ENCODE measurements at places on chromosomes 12 and 14. TPM values are rescaled to one million over a fixed set of nuclear protein-coding genes. Genes with fewer than 3 reads are reported as not detected.

DNA sequence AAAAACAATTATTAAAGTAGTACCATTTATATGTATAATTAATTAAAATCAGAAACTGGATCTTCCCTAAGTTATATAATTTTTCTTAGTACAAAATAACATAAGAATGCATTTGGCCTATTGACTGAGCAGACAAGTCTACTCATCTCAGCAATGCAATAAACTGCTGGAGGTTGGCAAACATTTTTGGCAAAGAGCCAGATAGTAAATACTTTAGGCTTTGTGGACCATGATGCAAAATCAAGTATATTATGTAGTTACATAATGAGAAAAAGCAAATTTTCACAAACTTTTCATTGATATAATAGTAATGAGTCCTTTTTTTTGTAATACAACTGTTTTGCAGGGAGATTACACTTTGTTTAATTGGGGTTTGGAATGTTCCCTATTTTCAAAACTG is 30.9 kb downstream of the ERGIC2 start:
- no peak overlapping the region for H3K4me3 ChIP-seq
- H3K27me3 ChIP-seq: no peaks in the 10 kb centered on the region
- H3K27ac ChIP-seq: no peak overlapping the region
- no peak for DNase-seq
- H3K36me3 ChIP-seq: no peaks in the 10 kb centered on the region

- no peak for DNase-seq
- H3K27ac ChIP-seq: no peak overlapping the region
- H3K36me3 ChIP-seq: no peaks in the 10 kb centered on the region
Measured at GRCh38 chr12:25699454-25699853, 146.4 kb upstream of the LMNTD1 start.

DNA sequence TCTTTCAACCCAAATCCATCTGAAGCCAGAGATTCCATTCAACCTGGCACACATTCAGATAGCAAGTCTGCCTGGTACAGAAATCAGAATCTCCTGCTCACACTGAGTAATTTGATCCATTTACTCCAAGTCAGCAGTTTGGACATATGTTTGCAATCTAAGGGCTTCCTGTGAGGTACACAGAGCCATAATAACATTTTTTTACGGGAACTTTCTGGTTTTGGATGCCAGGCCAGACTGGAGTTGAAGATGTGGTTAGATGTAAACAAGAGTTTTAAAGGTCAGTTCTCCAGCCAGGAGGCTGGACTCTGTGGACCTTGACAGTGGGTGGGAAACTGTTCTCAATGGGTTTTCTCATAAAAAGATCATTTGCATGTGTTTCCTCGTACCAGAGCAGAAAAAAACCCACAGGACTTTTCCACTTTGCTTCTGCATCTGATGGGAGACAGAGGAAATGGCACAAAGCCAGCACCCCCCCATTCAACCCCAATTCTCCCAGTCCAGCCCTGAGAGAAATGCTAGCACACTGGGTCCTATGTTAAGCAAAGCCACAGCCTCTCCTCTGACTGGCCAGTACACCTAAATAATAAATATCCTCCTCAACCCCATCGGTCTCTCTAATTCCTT is 17.7 kb upstream of the TSPAN11 start:
- H3K36me3 ChIP-seq: no peaks in the 10 kb centered on the region
- DNase-seq: no peak
- no peaks in the 10 kb centered on the region for H3K4me1 ChIP-seq
- no peaks in the 10 kb centered on the region for H3K27me3 ChIP-seq
- no peak overlapping the region for H3K27ac ChIP-seq

GRCh38 chr14:57988445-57988844 is 122.6 kb upstream of the SLC35F4 start:
- H3K27ac ChIP-seq: no peak overlapping the region
- no peaks in the 10 kb centered on the region for H3K27me3 ChIP-seq
- H3K4me3 ChIP-seq: no peak overlapping the region
- no peak for DNase-seq
- no peaks in the 10 kb centered on the region for H3K4me1 ChIP-seq
- no peaks in the 10 kb centered on the region for H3K36me3 ChIP-seq

DNA sequence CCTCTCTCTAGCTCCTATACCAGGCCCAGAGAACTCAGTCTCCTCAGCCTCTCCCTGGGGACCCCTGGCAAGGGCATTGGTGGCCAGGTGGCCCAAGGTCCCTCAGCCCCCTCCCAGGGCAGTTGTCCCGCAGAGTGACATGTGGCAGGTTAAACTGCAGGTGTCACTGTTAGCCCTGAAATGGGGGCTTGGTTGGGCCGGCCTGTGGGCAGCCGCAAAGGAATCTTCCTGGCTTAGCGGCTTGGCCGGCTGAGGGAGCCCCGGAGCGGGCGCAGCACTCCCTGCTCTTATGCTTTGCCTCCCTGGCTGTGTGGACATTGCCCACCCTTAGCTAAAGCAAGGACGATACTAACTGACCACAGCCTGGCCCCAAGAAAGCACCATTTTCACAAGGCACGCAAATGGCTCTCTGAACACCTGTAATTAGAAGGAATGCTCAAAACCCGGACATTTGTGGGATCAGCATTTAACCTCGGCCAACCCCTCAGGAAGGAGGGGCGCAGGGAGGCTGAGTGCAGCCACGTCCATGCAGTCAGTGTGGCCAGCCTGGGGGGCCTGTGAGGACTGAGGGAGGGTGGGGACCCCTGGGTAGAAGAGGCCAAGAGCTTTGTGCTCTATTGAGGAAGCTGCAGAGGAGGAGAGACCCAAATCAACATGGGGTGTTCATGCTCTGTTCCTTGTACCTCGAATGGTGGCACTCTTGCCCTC is 82.2 kb downstream of the PAPOLA start:
- no peak for DNase-seq
- no peak overlapping the region for H3K4me3 ChIP-seq
- H3K36me3 ChIP-seq: no peaks in the 10 kb centered on the region
- no peaks in the 10 kb centered on the region for H3K4me1 ChIP-seq

- no peak for DNase-seq
- no peak overlapping the region for H3K4me3 ChIP-seq
Measured at GRCh38 chr14:100822532-100823296, 3.2 kb upstream of the MEG3 start.

- no peak overlapping the region for H3K27ac ChIP-seq
- no peak for DNase-seq
- peak overlapping the region; percentile 99 for H3K4me3 ChIP-seq
- H3K27me3 ChIP-seq: no peaks in the 10 kb centered on the region
- peaks cover 37% of the 10 kb centered on the region for H3K4me1 ChIP-seq
- no peaks in the 10 kb centered on the region for H3K36me3 ChIP-seq
Measured at GRCh38 chr12:122979908-122980182, 636 bp upstream of the ARL6IP4 start.

GRCh38 chr12:116299064-116299463 is 21.6 kb upstream of the MED13L start:
- H3K36me3 ChIP-seq: no peaks in the 10 kb centered on the region
- no peak overlapping the region for H3K4me3 ChIP-seq
- DNase-seq: no peak
- no peaks in the 10 kb centered on the region for H3K4me1 ChIP-seq
- no peaks in the 10 kb centered on the region for H3K27me3 ChIP-seq
- H3K27ac ChIP-seq: peak overlapping the region; percentile 38

GRCh38 chr12:111311011-111311410 is 57.9 kb downstream of the PHETA1 start:
- no peak overlapping the region for H3K4me3 ChIP-seq
- H3K4me1 ChIP-seq: no peaks in the 10 kb centered on the region
- H3K27me3 ChIP-seq: peaks cover 12% of the 10 kb centered on the region
- DNase-seq: no peak

- H3K36me3 ChIP-seq: no peaks in the 10 kb centered on the region
- H3K27ac ChIP-seq: peak overlapping the region; percentile 8
- no peak overlapping the region for H3K4me3 ChIP-seq
- no peaks in the 10 kb centered on the region for H3K4me1 ChIP-seq
- no peak for DNase-seq
- H3K27me3 ChIP-seq: no peaks in the 10 kb centered on the region
Measured at GRCh38 chr12:128338386-128339125, 71.6 kb downstream of the TMEM132C start.

GRCh38 chr14:55927028-55927427 is 191.2 kb upstream of the PELI2 start:
- no peak overlapping the region for H3K4me3 ChIP-seq
- DNase-seq: no peak
- no peaks in the 10 kb centered on the region for H3K27me3 ChIP-seq
- H3K27ac ChIP-seq: no peak overlapping the region

GRCh38 chr12:113898466-113898865 is 67.7 kb downstream of the RBM19 start:
- no peaks in the 10 kb centered on the region for H3K27me3 ChIP-seq
- H3K27ac ChIP-seq: no peak overlapping the region
- no peak for DNase-seq
- H3K4me3 ChIP-seq: no peak overlapping the region
- no peaks in the 10 kb centered on the region for H3K4me1 ChIP-seq

- no peak overlapping the region for H3K27ac ChIP-seq
- H3K4me1 ChIP-seq: no peaks in the 10 kb centered on the region
- no peaks in the 10 kb centered on the region for H3K27me3 ChIP-seq
- H3K4me3 ChIP-seq: peak overlapping the region; percentile 47
- no peaks in the 10 kb centered on the region for H3K36me3 ChIP-seq
Measured at GRCh38 chr14:71586131-71586897, 345.9 kb upstream of the RGS6 start.

GRCh38 chr14:97705976-97706375 is 908.8 kb downstream of the VRK1 start:
- no peaks in the 10 kb centered on the region for H3K4me1 ChIP-seq
- H3K36me3 ChIP-seq: no peaks in the 10 kb centered on the region
- no peak for DNase-seq
- no peak overlapping the region for H3K4me3 ChIP-seq

- H3K4me3 ChIP-seq: no peak overlapping the region
- H3K27ac ChIP-seq: no peak overlapping the region
- no peaks in the 10 kb centered on the region for H3K4me1 ChIP-seq
- no peak for DNase-seq
Measured at GRCh38 chr12:119885549-119885948, 8.4 kb upstream of the CIT start.

GRCh38 chr12:62256408-62257096 is 3.7 kb upstream of the USP15 start:
- H3K27ac ChIP-seq: no peak overlapping the region
- no peaks in the 10 kb centered on the region for H3K36me3 ChIP-seq
- no peak overlapping the region for H3K4me3 ChIP-seq
- DNase-seq: no peak

DNA sequence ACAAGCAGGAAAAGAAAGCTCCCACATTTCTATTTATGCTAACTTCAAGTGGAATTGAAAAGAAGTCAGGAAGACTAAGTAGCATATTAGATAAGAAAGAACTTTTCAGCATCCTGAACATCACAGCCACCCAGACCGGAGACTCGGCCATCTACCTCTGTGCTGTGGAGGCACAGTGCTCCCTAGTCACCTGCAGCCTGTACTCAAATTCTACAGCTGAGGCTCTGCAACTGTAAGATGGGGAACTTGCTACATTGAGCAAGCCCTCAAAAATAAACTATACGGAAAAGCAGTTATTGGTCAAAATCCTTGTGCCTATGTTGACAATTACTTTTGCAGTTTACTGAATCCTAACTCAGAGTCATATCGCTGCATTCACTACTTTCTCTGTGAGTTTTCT is 361.9 kb downstream of the DAD1 start:
- H3K4me3 ChIP-seq: no peak overlapping the region
- H3K27me3 ChIP-seq: no peaks in the 10 kb centered on the region
- DNase-seq: no peak
- no peaks in the 10 kb centered on the region for H3K4me1 ChIP-seq

- H3K4me3 ChIP-seq: no peak overlapping the region
- DNase-seq: no peak
- H3K36me3 ChIP-seq: no peaks in the 10 kb centered on the region
Measured at GRCh38 chr12:49515266-49515665, 23.6 kb upstream of the KCNH3 start.

DNA sequence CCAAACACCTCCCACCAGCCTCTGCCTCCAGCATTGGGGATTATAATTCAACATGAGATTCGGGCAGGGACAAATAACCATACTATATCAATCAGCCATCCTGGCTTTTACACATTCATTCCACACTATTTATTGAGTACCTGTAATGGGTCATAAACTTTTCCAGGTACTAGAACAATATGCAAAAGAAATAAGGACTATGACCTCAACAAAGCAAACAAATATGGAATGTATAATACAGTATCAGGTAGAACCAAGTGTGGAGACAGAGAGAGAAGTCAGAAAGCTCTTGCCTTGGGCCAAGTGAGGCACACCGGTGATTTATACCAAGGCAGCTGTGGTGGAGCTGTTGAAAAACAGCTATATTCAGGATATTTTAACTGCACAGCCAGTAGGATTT is 116.3 kb downstream of the TSPAN8 start:
- H3K27ac ChIP-seq: no peak overlapping the region
- H3K27me3 ChIP-seq: no peaks in the 10 kb centered on the region
- no peaks in the 10 kb centered on the region for H3K4me1 ChIP-seq
- H3K4me3 ChIP-seq: no peak overlapping the region

DNA sequence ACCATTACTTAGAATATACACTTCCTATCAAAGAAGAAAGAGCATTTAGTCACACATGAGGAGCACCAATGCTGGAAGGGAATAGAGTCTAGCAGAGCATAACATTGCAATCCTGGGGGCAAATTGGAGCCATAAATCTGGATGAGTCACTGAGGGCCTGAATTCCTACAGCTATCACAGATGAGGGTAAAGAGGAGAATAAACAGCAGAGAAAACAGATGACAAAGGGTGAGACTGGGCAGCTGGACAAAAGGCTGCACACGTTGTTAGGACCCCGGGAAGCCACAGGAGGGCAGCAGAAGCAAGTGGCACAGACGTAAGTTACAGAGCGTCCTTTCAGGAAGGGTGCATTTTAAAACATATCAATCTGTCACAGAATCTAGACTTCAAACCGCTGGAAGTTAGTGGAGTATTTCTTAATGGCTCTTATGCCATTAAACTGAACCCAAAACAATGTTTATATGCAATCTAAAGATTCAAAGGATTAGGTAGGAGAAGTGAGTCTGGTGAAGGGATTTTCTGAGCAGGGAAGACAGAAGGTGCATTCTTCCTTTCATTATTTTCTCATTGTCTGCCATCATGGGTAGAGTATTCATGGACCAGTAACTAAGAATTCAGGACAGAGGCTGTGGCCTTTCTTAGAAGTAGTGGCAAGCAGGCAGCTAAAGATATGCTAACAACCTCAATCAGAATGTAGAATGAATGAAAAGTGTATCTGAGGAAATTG is 159.8 kb upstream of the DAAM1 start:
- H3K27me3 ChIP-seq: no peaks in the 10 kb centered on the region
- H3K4me3 ChIP-seq: no peak overlapping the region
- DNase-seq: no peak
- no peaks in the 10 kb centered on the region for H3K36me3 ChIP-seq
- H3K27ac ChIP-seq: no peak overlapping the region
- H3K4me1 ChIP-seq: no peaks in the 10 kb centered on the region

- peaks cover 9% of the 10 kb centered on the region for H3K4me1 ChIP-seq
- peak overlapping the region; percentile 82 for H3K27ac ChIP-seq
- no peak for DNase-seq
- H3K36me3 ChIP-seq: no peaks in the 10 kb centered on the region
Measured at GRCh38 chr14:68586896-68587751, 205.7 kb downstream of the ZFP36L1 start.

The RERG gene
- total RNA-seq: 16.3 TPM

The CLEC2A gene
- not detected for total RNA-seq

The SPATA7 gene
- 23.3 TPM for total RNA-seq

The ANGEL1 gene
- total RNA-seq: 30.5 TPM

The TSPAN11 gene
- total RNA-seq: 0.48 TPM

The ABCD2 gene
- total RNA-seq: 3.4 TPM

The PCED1B gene
- 5.1 TPM for total RNA-seq

The TAS2R7 gene
- not detected for total RNA-seq

The ERBB3 gene
- 187 TPM for total RNA-seq

The C12orf56 gene
- total RNA-seq: not detected

The FICD gene
- 8.0 TPM for total RNA-seq
